Activated CD4-positive, alpha-beta T cell treated with anti-CD3 and anti-CD28 coated beads, Interleukin-2, amount 50 U/mL, for 48 hours (primary cell): ENCODE measurements at places on chromosomes 3 and 15.

DNA sequence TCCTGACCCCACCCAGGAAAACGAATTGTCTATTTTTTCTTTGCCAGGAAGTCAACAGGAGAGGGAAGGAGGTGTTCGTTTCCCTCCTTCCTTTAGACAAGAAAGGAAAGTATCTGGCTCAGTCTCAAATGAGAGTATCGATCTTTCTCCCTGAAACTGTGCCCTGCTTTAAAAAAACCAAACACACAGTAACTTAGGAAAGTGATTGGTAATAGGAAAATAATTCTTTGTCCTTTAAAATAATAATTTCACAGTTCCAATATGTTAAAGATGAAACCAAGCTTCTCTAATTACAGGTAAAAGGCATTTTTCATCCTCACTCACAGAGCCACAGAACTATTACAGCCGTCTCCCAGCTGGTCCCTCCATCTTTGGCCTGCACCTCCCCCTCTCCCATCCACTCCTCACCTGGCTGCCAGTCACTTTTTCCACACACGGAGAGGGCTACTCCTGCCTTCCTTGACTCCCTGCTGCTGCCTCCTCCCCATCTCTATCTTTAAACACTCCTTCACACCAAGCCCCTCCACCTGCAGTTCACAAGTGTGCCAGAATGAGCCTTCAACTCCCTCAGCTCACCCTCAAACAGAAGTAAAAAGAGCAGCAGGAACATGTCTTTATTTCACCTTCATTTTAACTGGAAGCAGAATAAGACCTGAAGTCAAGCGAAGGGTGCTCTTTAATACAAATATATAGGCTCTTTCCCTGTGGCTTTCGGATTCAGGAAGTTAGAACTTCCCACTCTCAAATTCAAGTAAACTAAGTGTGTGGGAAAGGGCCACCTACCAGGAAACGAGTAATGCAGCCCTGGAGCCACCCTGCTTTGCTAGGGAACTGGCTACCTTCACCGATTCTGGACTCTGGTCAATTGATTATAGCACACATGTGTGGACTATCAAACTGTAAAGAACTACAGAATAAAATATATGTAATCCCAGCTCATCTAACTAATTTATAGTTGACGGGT lies 116.4 kb downstream of the SENP2 start:
- no peak for DNase-seq

DNA sequence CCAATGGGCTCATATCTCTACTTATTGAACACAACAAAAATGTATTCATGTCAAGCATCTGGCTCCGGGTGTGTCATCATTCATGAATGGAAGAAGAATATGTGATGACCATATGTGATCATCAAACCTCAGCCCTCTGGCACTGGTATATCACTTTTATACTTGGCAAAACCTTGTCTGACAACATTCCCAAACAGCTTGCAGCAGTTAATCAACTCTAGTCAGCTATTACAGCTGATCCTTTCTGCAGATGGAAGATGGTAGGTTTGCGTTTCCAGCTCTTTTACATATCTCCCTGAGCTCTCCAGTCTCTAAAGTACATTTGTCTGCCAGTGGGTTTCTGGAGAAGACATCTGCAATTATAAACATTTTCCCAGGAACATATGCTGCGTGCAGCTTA lies 6.6 kb downstream of the PLSCR5 start:
- DNase-seq = no peak

GRCh38 chr3:123328851-123329635 lies 119.8 kb downstream of the ADCY5 start:
- DNase-seq = peak; percentile 82

GRCh38 chr3:68139897-68140296 lies 485.5 kb upstream of the SUCLG2 start:
- no peak for DNase-seq
